ENCODE measurements at places on chromosomes 2 and 18.

- no peak for DNase-seq
Observed at GRCh38 chr18:75264926-75265597, 54.5 kb downstream of the TSHZ1 start.

GRCh38 chr2:119679526-119679837 lies 481 bp downstream of the TMEM177 start:
- DNase-seq = no peak

GRCh38 chr18:25876330-25876948 lies 214.0 kb downstream of the SS18 start:
- DNase-seq = no peak

DNA sequence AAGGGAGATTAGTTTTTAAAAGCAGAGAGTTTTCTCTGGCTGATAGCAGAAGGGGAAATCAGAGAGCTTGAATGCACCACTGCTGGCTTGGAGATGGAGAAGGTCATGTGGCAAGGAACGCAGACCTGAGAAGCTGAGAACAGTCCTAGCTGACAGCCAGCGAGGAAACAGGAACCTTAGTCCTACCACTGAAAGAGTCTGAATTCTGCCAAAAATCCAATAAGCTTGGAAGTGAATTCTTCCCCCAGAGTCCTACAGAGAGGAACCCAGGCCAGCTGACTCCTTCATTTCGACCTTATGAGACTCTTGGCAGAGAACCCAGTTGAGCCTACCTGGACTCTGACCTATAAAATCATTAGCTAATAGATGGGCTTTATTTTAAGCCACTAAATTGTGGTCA lies 371.9 kb upstream of the TNP1 start:
- DNase-seq = no peak

DNA sequence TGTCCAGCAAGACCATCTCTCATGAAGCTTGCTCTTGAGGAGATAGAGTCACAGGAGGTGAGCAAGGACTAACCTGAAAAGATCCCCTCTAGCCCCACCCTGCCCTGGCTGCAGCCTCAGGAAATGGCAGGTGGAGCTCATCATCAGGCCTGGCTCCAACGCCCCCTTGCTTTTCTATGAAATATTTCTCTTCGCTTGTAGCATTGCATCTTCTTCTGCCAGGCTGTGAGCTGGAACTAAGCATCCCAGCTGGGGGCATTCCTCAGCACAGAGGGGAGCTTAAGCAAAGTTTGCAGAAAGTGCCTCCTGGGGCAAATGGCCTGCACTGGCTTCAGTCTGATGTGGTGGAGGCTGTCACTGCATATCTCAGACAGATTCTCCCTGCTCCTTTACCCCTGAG lies 90.1 kb upstream of the LGALSL start:
- no peak for DNase-seq

DNA sequence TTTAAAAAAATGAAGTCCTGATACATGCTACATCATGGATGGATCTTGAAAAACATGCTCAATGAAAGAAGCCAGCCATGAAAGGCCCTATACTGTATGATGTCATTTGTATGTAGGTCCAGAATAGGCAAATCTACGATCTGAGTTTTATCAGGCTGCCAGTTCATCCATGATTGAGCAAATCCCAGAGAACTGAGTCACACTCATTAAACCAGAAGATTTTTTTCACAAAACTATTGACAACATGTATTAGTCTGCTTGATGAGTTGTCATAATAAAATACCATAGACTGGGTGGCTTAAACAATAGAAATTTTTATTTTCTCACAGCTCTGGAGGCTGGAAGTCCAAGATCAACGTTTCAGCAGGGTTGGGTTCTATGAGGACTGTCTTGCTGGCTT lies 130.7 kb downstream of the MREG start:
- DNase-seq = no peak

DNA sequence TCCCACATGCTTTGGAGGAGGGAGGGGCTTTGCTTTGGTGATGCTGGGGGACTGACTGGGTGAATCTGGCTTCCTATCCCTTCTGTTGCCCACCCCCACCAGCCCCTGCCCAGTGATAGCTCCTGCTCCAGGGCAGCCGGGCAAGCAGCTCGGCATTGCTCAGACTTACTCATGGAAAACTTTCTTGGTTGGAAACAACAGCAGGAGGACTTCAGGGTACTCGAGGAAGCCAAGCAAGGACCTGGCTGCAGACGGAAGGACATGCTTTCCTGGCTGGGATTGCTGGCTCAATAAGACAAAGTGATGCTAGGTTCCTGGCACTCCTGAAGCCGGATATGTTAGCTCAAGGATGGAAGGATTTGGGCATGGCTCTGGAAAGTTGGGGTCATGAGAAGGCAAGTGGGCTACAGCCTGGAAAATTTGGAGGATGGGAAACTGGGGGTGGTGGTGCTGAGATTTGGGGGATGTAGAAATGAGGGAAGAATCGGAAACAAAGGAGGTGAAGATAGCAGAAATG lies 3.1 kb downstream of the SPEG start:
- DNase-seq = no peak

DNA sequence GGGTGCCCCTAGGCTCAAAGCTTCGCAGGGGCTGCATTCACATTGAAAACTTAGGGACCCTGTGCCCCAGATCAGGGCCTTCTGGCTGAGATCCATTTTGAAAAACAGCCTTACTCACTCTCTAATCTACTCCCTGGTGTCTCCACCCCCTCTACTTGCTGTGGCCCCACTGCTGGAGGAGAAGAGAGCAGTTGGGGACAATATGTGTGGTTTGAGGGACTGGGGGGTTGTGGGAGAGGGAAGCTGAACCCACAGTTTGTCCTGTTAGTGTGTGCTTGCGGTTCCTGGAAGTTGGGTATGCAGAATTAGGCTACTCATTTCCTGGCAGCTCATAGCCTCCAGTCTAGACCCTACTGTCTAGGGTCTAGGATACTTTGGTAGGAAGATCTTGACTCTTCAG lies 211.4 kb downstream of the PRKCE start:
- DNase-seq = no peak

GRCh38 chr2:82839036-82839435 lies 1620.0 kb downstream of the SUCLG1 start:
- no peak for DNase-seq

DNA sequence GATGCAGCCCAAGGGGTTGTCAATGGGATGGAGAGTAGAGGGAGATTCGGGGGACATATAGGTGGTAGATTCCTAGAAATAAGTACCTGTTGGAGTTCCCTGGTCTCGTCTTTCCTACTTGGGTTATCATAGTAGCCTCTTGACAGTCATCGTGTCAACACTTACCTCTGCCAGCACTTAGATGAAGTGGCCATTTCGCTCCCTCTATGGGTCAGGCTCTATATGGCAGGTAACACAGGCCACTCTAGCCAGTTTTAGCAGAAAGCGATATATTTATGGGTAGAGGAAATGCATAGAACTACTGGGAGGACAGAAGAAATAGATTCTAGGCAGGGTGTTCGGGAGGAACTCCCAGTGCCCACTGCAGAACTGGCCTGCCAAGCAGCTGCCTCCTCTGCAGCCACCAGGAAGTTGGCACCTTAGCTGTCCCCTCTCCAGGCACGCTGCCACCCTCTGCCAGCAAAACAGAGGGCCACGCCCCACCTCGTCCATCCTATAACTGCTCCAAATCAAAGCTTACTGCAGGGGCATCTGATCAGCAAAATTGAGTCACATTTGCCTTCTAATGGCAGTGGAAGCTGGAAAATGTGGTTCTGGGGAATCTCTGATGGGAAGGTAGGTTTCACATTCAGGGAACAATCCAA lies 181.3 kb downstream of the INSIG2 start:
- DNase-seq = no peak

DNA sequence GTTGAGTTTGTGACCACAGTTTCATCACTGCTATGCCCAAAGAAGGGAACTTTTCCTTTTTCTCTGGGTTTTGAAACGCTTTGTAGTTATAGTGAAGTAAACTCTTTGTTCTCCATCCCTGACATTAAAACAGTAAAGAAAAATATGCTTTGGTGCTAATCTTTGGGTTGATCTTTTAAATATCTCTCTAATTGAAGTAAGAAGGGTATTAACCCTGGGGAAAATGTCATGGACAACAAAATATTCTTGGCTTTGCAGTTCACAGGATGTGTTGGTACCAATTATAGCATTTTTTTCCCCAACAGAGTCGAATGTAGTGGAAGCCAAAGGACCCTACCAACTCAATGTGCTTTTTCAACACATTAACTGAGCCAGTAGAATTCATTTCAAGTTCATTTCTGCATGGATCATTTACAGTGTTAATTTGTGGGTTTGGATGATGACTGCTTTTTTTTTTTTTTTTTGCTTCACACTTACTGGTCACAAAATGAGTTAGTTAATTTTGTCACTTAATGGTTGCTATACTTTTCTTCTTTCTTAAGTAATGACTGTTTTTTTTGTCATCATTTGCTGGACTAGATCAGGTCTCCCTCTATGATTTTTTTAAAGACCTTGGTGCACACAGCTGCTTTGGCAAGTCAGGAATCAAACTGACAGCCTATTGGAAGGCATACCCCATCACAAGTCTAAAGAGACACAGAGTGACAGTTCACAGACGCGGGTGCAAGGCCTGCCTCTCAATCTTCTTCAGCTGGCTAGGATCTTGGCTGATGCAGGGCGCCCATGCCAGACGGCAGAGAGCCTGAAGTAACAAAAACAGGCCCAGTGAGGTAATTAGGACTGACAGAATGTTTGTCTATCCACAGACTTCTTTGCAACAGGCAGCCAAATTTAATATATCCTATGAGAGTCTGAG lies 98.8 kb upstream of the MMADHC start:
- DNase-seq = no peak

DNA sequence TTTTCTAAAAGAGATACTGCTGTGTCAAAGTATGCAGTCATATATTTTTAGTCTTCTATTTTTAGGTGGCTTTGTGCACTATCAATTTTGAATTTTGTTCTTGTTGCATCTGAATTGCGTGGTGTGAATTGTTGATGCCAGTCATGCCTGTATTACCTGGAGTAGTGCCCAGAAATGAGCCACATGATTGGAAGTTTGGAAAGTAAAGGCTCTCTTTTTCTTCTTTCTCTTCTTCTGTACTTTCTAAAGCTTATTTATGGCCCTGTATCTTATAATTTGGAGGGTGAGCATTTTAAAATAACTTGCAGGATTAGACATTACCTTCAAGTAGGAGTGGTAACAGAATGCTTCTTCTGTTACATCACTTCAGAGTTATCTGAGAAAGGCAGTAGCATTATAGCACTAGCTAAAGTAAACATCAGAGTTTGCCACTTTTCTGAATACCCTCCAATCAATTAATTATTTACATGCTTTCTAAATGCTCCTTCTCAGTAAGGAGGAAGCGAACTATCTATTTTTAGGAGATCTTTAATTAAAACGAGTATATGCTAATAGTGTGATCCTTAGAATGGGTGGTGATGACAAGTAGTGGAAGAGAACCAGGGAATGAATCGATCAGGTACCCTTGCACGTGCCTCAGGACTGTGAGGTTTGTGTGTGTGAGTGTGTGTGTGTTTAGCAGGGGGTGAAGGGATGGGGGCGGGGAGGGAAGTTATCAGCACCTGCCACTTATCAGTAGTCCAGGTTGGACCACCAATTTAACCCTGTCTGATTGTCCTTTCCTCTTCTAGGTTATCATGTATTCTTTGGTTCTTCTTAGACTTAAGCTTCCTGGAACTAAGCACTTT lies 112.5 kb downstream of the MAP3K20 start:
- no peak for DNase-seq

GRCh38 chr2:233363744-233364235 lies 9.5 kb downstream of the DGKD start:
- DNase-seq = no peak

DNA sequence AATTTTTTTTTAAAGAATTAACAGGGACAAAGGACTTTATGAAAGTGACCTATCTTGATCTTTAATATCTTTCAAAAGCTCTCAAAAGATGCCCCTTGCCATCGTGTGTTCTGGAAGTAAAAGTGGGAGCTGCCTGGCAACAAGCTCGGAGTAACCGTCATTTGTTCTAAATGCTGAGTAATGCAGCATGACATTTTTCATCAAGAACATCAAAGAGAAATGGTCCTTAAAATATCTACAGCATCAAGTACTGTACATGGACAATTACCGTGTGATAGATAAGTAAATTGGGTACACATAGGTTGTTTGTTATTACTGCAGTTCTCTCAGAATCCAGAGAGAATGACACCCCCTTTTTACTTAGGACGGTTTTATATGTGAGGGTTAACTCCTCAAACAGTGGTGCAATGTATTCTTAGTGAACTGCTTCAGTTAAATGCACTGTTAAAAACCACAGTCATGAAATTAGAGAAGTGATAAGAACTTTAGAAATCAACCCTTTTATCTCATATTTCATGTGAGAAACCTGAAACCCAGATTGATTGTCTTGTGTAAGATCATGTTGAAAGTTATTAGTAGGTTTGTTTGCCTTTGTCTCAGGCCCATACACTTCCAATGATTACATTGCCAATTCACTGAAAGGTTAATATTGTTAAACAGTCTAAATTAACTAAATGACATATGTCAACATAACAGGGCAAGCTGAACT lies 90.6 kb upstream of the HNMT start:
- DNase-seq = no peak

- DNase-seq = no peak
Observed at GRCh38 chr2:45941531-45942236, 290.2 kb downstream of the PRKCE start.

DNA sequence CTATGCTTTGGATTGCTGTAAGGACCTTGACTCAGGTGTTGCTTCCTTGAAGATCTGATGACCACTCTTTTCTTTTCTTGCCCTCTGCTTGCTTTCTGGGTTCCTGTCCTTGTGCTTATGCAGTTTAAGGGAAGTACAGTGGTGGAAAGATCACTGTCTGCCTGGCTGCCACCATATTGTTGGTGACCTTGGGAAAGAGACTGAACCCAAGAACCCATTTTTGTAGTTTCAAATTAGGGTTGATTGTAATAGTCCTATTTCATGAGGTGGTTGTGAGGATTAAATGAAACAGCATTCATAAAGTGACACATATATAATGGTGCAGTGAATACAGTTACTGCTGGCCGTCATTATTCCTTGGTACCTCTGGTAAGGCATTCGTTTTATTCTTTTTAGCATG lies 41.1 kb downstream of the MAP4K4 start:
- DNase-seq = no peak

All from stimulated activated CD4-positive, alpha-beta T cell treated with anti-CD3 and anti-CD28 coated beads, Interleukin-2, amount 100 ng/mL, for 4 hours (primary cell).